ENCODE measurements at places on chromosomes 6 and 20. TPM values are rescaled to one million over a fixed set of nuclear protein-coding genes. Genes with fewer than 3 reads are reported as not detected.

DNA sequence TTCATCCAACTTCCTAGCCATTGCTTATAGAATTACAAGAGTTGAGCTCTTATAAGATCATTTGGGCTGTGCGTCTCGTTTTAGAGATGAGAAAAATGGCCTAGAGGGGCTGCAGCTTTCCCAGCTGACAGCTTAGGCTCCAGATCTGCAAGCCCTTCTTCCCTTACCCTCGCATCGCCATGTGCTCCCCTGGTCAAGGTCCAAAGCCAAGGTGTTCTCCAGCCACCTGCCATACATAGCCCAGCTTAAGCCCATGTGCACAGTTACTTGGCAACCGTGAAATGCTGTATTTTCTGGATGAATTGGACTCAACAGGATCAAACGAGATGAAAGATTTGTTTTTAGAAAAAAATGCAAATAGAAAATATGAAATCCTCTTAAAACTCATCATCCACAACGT lies 7.9 kb downstream of the MAP3K4 start:
- peaks cover 16% of the 10 kb centered on the region for H3K4me1 ChIP-seq
- H3K27me3 ChIP-seq: no peaks in the 10 kb centered on the region
- H3K36me3 ChIP-seq: no peaks in the 10 kb centered on the region
- DNase-seq: no peak

GRCh38 chr6:105949869-105950268 lies 136.3 kb upstream of the PRDM1 start:
- H3K27me3 ChIP-seq: no peaks in the 10 kb centered on the region
- H3K4me3 ChIP-seq: no peak overlapping the region
- H3K4me1 ChIP-seq: no peaks in the 10 kb centered on the region
- no peak overlapping the region for H3K27ac ChIP-seq
- H3K36me3 ChIP-seq: no peaks in the 10 kb centered on the region
- DNase-seq: no peak

DNA sequence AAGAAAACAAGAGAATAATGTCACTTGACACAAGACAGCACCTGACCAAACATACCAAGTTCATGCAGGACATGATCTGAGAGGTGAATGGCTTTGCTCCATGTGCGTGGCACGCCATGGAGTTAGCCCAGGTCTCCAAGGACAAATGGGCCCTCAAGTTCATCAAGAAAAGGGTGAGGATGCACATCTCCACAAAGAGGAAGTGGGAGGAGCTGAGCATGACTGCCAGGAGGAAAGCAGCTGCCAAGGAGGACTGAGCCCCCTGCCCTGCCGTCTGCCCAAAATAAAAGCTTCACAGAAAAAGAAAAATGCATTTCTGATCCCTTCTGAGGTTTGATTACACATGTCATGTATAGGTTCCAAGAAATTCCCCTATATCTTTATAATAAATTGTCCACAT lies 82.0 kb upstream of the TSHZ2 start:
- H3K27me3 ChIP-seq: no peaks in the 10 kb centered on the region
- no peak overlapping the region for H3K4me3 ChIP-seq
- H3K36me3 ChIP-seq: no peaks in the 10 kb centered on the region
- DNase-seq: no peak
- no peaks in the 10 kb centered on the region for H3K4me1 ChIP-seq

GRCh38 chr6:107840636-107841274 lies 16.6 kb upstream of the SCML4 start:
- no peak overlapping the region for H3K4me3 ChIP-seq
- H3K27me3 ChIP-seq: no peaks in the 10 kb centered on the region
- no peak overlapping the region for H3K27ac ChIP-seq
- no peak for DNase-seq

DNA sequence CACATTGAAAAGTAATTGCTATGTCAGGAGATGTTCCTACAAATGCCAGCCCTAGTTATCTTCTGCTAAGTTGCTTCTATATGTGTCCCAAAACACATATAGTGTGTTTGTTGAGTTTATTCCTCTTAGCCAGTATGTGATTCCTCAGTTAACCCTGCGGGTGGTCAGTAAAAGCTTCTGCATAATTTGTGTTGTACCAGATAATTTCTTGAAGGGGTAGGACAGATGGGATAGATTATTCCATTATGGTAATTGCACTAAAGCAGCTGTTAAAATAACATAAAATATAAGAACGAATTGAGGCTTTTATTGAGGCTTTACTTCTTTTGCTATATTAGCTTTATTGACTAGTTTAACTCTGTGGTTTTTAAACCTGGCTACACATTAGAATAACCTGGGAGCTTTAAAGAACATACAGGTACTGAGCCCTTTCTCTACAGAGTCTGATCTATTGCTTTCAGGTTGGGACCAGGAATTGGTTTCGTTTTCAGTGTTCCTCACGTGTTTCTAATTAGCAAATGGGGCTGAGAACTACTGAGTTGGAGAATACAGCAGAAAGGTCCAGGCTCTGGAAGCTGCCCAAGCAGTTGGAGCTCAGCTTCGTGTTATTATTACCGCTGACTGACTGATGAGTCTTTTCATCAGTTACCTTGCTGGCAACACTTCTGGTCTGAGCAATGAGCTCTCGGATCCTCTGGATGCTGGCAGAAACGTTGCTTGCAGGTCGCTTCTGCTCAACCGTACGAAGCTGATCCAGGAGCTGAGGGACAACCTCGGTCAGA lies 56.9 kb downstream of the FAM229B start:
- no peaks in the 10 kb centered on the region for H3K4me1 ChIP-seq
- no peaks in the 10 kb centered on the region for H3K27me3 ChIP-seq
- no peak overlapping the region for H3K4me3 ChIP-seq
- DNase-seq: no peak
- no peak overlapping the region for H3K27ac ChIP-seq

- no peak for DNase-seq
- H3K27ac ChIP-seq: no peak overlapping the region
- H3K4me1 ChIP-seq: peaks cover 14% of the 10 kb centered on the region
- no peaks in the 10 kb centered on the region for H3K27me3 ChIP-seq
- H3K4me3 ChIP-seq: no peak overlapping the region
- H3K36me3 ChIP-seq: peaks cover 4% of the 10 kb centered on the region
Observed at GRCh38 chr6:127967708-127968107, 66.8 kb upstream of the THEMIS start.

- H3K4me1 ChIP-seq: peaks cover 14% of the 10 kb centered on the region
- no peak for DNase-seq
- H3K36me3 ChIP-seq: no peaks in the 10 kb centered on the region
- H3K4me3 ChIP-seq: peak within 1 kb of the TSS; percentile 81
Observed at GRCh38 chr20:3172933-3173609, at the start of gene LZTS3. TSS of gene LZTS3 (minus strand) at chr20:3173549. CDS start at chr20:3167163, 6,386 bp downstream.

- no peak for DNase-seq
- H3K27ac ChIP-seq: no peak overlapping the region
- no peak overlapping the region for H3K4me3 ChIP-seq
- H3K4me1 ChIP-seq: no peaks in the 10 kb centered on the region
- no peaks in the 10 kb centered on the region for H3K36me3 ChIP-seq
Observed at GRCh38 chr6:121609281-121609680, 173.8 kb downstream of the GJA1 start.

DNA sequence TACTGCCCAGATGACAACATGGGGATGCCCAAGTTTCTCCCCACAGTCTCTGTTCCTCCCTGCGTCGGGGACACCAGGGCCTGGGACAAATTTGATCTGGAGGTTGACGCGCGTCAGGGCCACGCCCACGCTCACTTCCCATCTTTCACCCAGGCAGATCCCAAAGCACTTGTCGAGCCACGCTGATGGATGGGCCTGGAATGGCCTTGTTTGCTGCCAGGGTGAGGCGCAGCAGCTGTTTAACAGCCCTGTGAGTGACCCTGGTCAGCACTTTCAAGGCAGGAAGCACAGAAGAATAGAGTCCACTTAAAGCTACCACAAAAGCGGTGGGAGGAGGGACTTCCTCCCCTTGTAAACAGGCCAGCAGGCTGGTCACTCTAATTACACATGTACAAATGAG lies 324.7 kb upstream of the JARID2 start:
- no peak overlapping the region for H3K27ac ChIP-seq
- H3K36me3 ChIP-seq: no peaks in the 10 kb centered on the region
- DNase-seq: no peak
- no peak overlapping the region for H3K4me3 ChIP-seq
- 0 out of 2 replicates have a peak, but pooled peaks cover 4% of the 10 kb centered on the region for H3K27me3 ChIP-seq

- H3K27me3 ChIP-seq: no peaks in the 10 kb centered on the region
- no peak for DNase-seq
- H3K36me3 ChIP-seq: no peaks in the 10 kb centered on the region
Observed at GRCh38 chr20:43925801-43926200, 11.1 kb downstream of the TOX2 start.

GRCh38 chr20:32583581-32584070 lies 1.5 kb downstream of the NOL4L start:
- H3K27me3 ChIP-seq: peaks cover 3% of the 10 kb centered on the region
- DNase-seq: no peak
- no peak overlapping the region for H3K27ac ChIP-seq
- H3K4me3 ChIP-seq: no peak overlapping the region

DNA sequence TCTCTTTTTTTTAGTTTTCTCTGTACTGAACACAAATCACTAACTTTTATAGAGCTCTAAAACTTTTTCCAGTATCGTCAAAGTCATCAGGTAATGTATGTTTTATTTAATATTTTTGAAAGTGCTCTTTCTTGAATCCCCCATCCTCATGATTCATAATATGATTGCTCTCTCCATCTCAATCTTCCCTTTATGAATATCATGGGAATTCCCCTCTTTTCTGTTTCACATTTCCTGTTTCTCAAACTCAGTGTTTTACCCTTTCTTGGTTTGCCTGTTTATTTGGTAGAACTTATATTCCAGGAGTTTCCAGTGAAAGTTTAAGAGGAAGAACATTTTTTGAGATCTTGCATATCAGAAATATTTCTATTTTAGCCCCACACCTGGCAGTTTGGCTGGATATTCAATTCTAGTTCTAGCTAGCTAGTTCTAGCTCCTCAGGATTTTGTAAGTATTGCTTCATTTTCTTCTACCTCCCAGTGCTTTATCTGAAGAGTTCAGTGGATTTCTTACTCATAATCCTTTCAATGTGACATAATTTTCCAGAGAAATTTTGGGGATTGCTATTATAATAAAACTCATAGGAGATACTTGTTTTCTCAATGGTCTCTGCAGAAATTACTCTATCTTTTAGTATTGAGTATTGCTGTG lies 6.1 kb upstream of the C6orf58 start:
- no peak overlapping the region for H3K4me3 ChIP-seq
- no peaks in the 10 kb centered on the region for H3K36me3 ChIP-seq
- no peaks in the 10 kb centered on the region for H3K27me3 ChIP-seq
- no peak overlapping the region for H3K27ac ChIP-seq
- no peak for DNase-seq

- no peak overlapping the region for H3K27ac ChIP-seq
- no peaks in the 10 kb centered on the region for H3K36me3 ChIP-seq
- H3K4me1 ChIP-seq: no peaks in the 10 kb centered on the region
Observed at GRCh38 chr6:150266963-150267685, 101.7 kb upstream of the IYD start.

DNA sequence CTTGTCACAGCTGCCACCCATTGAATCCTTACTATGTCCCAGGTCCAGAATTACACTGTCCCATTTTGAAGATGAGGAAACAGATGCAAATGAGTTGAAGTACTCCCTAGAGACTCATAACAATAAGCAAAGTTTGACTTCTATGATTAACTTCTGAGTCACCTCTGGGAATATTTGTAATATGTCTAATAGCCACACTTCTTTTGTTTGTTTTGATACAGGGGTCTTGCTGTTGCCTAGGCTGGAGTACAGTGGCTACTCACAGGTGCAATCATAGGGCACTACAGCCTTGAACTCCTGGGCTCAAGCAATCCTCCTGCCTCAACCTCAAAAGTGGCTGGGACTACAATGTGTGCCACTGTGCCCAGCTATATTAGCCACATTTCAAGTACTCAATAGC lies 11.4 kb upstream of the SOX12 start:
- no peak for DNase-seq
- H3K36me3 ChIP-seq: no peaks in the 10 kb centered on the region
- no peaks in the 10 kb centered on the region for H3K27me3 ChIP-seq

DNA sequence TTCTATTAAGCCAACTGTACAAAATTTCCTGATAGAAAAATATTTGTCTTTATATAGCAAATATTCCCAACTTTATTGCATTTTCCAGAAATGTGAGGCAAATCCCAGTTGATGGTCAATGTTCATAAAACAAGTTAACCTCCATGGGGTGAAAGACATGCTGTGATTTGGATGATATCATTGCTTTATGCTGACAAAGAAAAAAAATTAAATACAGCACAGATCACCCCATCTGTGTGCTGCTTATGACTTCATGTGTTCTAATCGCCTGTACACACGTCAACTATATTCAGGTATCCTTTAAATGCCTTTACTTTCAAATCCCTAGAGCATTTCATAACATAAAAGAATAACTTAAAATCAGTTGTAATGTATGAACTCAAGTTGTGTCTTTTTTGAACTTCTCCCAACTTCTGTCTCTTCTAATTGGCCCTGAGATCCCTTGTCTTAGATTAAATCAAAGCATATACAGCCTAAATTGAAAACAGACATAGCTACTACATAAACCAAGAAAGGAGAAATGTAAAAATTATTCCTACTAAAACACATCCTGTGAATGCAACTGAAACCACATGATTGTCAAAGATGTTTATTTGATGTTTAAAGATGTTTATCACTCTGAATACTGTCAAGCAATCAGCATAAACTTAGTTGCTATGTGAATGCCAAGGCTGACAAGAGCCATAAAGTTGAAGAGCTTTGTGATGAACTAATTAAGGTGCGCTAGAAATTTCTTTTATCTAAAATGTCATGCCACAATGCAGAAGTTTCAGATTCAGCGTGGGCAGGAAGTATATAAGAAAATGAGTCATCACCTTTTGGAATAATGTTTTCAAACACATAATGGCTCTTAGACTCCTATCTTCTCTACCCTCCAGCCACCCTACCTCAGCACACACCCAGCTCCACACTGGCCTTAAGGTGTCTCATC lies 68.7 kb downstream of the FILIP1 start:
- no peak overlapping the region for H3K27ac ChIP-seq
- no peaks in the 10 kb centered on the region for H3K36me3 ChIP-seq
- H3K4me1 ChIP-seq: no peaks in the 10 kb centered on the region
- H3K27me3 ChIP-seq: no peaks in the 10 kb centered on the region
- H3K4me3 ChIP-seq: no peak overlapping the region
- no peak for DNase-seq

GRCh38 chr6:144548536-144548935 lies 263.4 kb downstream of the UTRN start:
- H3K4me1 ChIP-seq: no peaks in the 10 kb centered on the region
- no peak for DNase-seq
- H3K27me3 ChIP-seq: no peaks in the 10 kb centered on the region

DNA sequence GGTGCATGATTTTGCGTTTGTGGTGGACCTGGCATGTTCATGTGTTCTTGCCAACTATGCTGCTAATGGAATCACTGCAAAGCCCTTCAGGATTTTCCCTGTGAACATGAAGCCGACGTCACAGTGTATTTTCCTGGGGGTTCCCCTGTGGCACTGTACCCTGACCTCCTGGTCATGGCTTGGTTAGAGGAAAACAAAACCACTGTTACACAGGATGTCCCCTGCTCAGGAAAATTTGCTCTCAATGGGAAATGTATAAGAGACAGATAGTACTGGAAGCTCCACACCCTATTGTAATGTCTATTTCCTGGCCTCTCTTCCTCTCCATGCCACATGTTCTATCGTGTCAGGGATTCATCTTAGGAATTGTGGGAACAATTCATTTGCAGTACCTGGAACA lies 19.7 kb downstream of the TSHZ2 start:
- no peak overlapping the region for H3K4me3 ChIP-seq
- H3K4me1 ChIP-seq: no peaks in the 10 kb centered on the region
- no peaks in the 10 kb centered on the region for H3K36me3 ChIP-seq
- H3K27ac ChIP-seq: no peak overlapping the region

Gene ZC3H12D
- 0.26 TPM for total RNA-seq

Gene ULBP3
- total RNA-seq: 2.4 TPM

Gene C6orf47
- total RNA-seq: 22.4 TPM

Gene RBPJL
- 0.18 TPM for total RNA-seq

Gene MTFR2
- 12.8 TPM for total RNA-seq

All from Panc1 (cell line).